ENCODE measurements at places on chromosomes 2 and 18.
A peak's percentile ranks its signal among the peaks of the same experiment; 100 is the strongest.

- no peak for DNase-seq
Observed at GRCh38 chr18:69838620-69839411, 108.9 kb downstream of the CD226 start.

- DNase-seq, result no peak
Observed at GRCh38 chr18:46275370-46275769, 171.2 kb downstream of the HAUS1 start.

DNA sequence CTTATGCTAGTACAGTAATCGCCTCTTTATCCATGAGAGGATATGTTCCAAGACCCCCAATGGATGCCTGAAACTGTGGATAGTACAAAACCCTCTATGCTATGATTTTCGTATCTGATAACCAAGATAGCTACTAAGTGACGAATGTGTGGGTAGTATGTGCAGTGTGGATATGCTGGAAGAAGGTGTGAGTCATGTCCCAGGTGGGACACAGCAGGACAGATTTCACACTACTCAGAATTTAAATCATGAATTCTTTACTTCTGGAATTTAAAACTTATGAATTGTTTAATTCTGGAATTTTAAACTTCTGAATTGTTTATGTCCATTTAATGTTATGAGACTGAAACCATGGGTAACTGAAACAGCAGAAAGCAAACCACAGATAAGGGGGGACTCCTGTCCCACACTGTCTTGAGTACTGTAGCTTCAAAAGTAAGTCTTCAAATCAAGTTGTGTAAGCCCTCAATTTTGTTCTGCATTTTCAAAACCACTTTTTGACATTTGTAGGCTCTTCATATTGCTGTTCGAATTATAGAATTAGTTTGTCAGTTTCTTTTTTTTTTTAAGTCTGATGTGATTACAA, 116.0 kb downstream of the LTBP1 start:
- no peak for DNase-seq

DNA sequence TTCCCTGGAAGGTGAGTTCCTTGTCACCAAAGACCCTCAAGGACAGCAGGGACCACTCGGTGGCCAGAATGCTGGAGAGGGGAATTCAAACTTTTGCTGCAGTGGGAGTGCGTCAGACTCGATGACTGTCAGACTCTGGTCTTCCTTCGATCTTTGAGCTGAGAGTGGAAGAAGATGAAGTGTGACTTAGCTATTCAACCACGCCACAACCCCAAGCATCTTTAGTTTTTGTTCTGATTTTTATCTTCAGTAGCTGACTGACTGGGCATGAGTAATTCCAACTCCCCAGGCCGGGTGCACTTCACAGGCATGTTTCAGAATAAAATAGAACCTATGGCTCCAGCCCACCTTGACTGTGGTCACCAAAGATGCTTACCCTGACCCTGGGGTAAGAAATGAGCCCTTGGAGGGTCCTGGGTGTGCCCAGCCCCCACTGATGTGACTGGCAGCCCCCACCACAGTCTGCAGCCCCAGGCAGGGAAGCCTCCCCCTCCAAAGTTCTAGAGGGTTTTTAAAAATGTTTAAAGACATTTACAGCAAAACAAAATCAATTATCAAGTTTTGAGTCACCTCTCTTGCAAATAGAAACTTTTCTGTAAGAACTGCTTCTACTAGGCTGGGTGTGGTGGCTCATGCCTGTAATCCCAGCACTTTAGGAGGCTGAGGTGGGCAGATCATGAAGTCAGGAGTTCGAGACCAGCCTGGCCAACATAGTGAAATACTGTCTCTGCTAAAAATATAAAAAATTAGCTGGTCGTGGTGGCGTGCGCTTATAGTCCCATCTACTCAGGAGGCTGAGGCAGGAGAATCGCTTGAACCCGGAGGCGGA, 24.9 kb upstream of the YWHAQ start:
- no peak for DNase-seq

GRCh38 chr2:189348369-189348768, 92.9 kb upstream of the WDR75 start:
- no peak for DNase-seq

GRCh38 chr18:44178476-44178875, 502.2 kb upstream of the SETBP1 start:
- no peak for DNase-seq

- no peak for DNase-seq
Observed at GRCh38 chr2:227819398-227819697, 5.7 kb downstream of the CCL20 start.

GRCh38 chr2:200593905-200594304, 8.1 kb downstream of the AOX1 start:
- no peak for DNase-seq

DNA sequence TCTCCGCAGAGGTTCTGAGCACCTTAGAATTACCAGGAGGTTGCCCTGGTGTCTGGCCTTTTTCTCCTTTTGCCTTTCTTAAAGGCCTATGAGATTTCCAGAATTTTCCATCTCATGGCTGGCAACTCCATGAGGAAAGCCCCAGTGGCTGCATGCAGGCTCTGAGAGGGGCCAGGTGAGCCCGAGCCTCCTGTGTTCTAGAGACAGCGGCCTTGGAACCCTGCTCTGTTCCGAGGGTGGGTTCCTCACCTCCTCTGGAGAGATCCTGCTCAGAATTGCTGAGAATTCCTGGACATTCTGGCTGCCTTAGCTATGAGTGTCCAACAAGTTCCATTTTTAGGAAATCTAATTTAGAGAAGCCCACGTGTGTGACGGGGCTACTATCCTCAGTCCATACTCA, 35.7 kb upstream of the HPCAL1 start:
- DNase-seq, result no peak

GRCh38 chr2:70954886-70955285, 19.2 kb downstream of the ATP6V1B1 start:
- no peak for DNase-seq

GRCh38 chr2:99249951-99250350, 5.5 kb downstream of the LYG2 start:
- DNase-seq, result no peak

GRCh38 chr2:62938126-62938525, 112.5 kb upstream of the OTX1 start:
- DNase-seq, result no peak

DNA sequence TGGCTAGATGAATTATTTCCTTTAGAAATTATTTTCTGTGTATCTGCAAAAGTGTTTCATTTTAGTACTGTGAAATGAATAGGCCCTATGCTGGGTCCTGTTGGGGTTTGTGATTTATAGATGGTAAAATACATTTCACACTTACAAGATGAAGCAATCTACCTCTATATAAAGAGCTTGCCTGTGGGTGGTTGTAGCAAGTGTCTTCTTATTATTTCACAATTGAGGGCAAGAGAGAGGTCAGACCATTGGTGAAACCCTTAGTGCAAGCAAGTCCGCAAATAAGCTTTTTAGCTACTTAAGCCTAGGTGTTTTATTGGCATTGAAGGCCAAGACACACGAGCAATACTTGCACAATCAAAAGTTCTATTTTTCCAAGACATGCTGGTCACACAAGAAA, 153.1 kb downstream of the FMNL2 start:
- no peak for DNase-seq

- no peak for DNase-seq
Observed at GRCh38 chr2:138238908-138239307, 262.7 kb upstream of the SPOPL start.

DNA sequence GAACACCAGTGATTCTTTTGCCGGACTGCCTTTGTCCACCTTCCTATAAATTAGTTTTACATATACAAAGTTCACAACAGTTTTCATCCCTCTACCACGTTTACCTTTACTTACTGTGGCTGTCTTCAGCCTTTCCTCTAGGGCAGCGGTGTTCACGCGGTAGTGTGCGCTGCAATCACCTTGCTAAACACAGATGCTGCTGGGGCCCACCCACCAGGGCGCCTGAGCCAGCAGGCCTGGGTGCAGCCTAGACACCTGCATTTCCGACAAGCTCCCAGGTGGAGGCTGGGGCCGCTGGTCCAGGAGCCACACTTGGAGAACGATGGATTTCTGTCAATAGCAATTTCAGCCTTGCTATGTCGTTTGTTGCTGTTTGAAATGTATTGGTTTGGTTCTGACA, 83.1 kb downstream of the NDUFA10 start:
- no peak for DNase-seq

DNA sequence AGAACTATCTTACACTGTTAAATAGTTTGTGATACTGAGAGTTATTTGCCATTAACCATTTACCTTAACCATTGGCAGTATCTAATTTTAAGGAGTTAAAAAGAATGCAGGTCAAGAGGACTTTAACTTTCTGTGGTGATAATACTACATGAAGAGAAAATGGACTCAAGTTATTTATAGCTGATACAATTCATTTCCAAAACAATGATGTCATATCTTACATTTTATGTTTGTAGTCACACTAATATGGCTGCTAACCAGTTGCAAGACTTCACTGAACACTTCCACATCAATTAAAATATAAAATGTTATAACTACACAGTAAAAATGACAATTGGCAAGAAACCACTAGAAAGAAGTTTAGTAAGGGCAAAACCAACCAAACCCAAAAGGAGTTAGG, 77.7 kb downstream of the CDH2 start:
- no peak for DNase-seq

- no peak for DNase-seq
Observed at GRCh38 chr2:204109681-204110080, 173.1 kb downstream of the ICOS start.

DNA sequence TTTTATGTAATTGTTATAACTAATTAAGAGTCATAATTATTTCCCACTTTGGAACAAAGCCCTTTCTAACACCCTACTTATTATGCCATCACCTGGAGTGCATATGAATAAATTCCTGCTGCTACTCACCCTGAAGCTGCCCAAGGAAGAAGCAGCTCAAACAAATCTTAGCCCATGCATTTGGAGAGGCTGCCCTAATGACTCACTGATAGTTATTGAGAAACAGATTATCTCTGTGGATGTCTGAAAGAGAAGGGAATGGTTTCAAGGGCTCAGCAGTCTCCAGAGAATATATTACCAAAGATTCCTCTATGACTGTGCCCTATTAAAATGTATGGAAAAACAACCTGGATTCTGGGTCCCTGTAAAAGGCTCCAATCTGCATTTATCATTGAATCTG, 81.0 kb downstream of the GPR39 start:
- no peak for DNase-seq

- peak; percentile 33 for DNase-seq
Observed at GRCh38 chr2:8132351-8132831, 549.5 kb upstream of the ID2 start.

DNA sequence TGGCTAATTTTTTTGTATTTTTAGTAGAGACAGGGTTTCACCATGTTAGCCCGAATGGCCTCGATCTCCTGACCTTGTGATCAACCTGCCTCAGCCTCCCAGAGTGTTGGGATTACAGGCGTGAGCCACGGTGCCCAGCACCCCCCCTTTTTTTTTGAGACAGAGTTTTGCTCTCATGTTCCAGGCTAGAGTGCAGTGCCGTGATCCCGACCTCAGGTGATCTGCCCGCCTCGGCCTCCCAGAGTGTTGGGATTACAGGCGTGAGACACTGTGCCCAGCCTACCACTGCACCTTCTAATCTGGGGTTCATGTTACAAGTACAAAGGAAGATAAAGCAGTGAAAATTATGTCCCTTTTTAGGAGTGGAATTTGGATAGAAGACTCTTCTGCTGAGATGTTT, 41.5 kb upstream of the CABLES1 start:
- no peak for DNase-seq

DNA sequence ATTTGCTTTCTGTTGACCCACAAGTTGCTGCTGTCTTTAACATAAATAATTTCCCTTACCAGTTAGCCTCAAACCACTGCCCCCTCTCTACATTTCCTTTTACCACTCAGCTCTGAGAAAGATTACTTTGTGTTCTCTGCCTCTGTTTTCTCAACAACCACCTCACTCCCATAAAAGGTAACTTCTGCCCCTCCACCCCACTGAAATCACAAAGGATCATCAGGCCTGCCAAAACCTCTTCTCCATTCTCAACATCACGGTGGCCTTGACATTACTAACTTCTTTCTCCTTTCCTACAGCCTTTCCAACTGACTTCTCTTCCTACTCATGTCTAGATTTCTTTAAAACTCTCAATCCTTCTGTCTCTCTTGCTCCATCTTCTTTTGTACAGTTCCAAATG, 10.1 kb downstream of the ACADL start:
- no peak for DNase-seq

DNA sequence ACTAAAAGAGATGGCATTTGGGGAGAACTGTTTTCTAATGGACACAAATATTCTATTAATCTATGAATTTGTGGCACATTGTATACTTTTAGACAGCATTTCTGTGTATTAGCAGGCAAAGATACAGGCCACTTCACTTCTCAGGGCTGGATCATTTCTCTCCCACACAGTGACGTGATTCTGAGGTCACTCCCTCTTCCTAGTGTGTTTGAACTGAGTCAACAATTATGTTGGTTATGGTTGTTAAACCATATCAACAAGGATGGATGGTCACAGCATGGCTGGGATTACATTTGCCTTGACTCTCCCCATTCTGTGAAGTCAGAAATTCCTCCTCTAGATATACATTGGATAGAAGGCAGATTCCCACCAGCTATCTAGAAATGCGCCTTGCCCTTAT, 11.6 kb downstream of the NOSTRIN start:
- DNase-seq, result no peak

DNA sequence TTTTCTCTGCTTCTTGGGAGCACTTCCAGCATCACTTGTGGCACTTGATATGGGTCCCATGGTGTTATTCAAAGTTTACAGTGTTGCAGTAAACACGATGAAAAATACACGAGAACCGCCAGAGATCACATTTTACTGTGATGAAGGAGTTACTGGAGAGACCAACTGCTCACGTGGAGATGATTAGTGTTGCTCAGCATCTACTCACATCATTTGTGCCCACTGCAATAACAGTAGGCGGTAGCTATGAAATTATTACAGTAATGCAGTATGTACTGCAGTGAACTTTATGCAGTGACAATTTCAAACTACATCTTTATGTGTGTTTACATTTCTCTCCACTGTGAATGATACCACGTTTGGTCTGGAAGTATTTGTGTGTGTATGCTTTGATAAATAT, 93.5 kb downstream of the SLC4A3 start:
- no peak for DNase-seq

GRCh38 chr2:142980246-142981068, 103.0 kb downstream of the KYNU start:
- no peak for DNase-seq

DNA sequence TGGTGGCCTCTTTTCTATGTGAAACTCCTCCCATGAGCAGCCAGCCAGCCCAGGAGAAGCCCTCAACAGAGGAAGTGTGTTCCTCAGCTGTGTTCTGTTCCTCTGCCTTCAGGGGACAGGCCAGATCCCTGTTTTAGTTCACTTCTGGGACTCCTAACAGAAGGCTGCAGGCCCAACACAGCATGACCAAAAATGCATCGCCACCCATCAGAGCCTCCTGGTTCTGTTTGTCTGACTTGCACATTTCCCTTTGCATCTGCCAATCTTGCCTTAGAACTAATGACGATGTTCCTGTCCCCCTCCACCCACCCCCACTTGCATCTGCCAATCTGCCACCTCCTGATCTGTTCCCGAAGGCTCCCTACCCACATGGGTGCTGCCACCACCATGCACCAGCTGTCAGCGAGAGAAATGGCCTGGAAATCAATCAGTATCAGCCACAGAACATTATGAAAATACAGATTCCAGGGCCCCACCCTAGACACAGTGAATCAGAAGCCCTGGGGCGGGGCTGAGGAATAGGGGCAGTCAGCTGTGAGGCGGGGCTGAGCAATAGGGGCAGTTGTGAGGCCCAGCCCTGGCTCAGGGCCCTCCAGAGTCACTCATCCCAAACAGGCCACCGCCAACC, 51.0 kb downstream of the FAM168B start:
- DNase-seq, result no peak

GRCh38 chr18:61917818-61918217, 25.0 kb upstream of the RNF152 start:
- DNase-seq, result no peak

All from NCI-H2107 (cell line).